Stimulated activated CD8-positive, alpha-beta memory T cell treated with anti-CD3 and anti-CD28 coated beads, Interleukin-2, amount 100 ng/mL, for 1 hour (primary cell): ENCODE measurements at places on chromosomes 5 and 9.

DNA sequence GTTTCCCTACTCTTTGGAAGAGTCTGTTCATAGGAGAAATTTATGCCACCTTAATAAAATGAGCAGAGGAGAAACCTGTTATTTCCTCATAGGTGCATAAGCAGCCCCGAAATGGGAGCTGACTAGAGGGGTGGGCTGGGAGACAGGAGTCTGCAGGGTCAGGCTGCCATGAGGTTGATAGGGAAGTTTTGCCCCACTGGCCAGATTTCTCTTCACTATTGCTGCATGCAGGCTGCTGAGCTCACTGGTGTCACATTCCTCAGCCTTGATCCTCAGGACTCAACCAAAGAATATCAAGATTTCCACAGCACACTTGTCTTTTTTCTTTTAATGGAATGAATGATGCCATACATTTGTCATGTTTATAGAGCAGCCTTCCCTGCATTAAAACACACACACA, 60.7 kb downstream of the BHMT start:
- DNase-seq: no peak

DNA sequence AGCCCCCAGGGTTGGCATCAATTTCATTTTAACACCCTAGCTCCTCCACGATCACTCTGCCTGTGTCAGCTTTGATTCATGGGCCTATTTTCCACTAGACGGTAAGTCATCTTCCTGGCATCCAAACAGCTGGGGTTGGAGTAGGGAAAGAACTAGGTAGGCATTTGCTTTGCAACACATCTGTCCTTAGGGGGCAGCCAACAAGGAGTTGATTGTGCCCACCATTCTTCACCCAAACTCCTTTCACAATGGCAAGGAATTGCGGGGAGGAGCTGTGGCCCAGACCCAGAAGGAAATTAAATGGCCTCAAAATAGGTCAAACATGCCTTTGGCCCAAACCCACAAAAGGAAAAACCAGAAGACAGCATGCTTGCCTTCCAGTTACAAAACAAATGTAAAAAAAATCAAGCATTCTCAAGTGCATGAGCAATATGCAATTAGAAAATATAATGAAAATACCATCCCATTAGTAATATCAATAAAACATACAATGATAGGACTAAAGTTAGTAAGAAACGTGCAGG, 71.8 kb downstream of the NRG2 start:
- no peak for DNase-seq

DNA sequence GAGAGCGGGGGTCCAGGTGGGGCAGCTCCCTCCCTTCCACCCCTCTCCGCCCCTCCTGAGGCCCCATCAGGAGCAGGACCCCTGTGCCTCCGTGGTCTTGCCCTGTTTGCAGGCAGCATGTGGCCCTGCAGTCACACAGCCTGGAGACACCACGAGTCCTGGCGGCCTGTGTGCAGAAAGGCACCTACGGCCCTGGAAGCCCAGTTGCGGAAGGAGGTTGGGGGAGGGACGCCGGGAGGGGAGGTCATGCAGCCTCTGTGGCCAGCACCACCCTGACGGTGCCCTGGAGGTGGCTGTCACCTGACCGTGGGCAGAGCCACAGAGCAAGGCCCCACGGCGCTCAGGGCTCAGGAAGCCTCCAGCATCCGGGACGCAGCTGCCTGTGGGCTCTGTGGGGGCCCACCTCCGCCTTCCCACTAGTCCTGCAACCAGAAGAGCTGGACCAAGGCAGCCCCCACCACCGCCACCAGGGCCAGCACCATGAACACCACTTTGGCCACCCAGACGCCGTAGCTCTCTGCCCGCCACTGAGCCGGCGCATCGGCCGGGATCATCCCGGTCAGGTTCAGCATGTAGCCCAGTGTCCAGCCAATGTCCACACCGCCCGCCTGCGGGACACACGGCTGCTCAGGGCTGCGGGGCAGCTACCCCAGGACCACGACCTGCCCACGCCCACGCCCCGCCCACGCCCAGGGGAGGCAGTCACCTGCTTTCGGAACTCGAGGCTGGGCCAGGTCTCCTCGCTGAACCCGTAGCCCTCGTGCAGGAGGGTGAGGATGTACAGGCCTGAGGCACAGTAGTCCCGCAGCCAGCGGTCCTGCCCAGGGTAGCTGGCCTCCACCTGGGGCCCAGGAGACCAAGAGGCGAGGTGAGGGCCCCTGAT, 6.4 kb downstream of the ENTPD8 start:
- DNase-seq: no peak

- no peak for DNase-seq
Measured at GRCh38 chr5:11420969-11421368, 483.3 kb downstream of the CTNND2 start.

GRCh38 chr9:88988796-88989641, 2.2 kb upstream of the S1PR3 start:
- no peak for DNase-seq

DNA sequence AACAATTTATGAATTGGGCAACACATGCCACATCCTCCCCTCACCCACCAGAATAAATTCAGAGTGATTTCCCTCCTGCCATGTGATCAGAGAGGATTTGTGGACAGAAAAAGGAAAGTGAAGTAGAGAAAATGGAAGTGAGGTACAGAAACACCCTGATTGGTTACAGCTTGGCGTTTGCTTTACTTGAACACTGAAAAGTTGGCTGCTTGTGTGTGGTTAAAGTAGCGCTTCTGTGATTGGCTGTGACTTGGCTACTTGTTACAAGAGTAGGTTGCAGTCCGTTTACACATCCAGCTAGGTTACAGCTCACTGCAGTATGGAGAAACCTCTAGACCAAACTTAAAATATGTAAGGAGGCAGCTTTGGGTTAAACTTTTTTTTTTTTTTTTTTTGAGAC, 205.2 kb upstream of the ZNF608 start:
- no peak for DNase-seq

- DNase-seq: no peak
Measured at GRCh38 chr9:135346438-135347050, 133.0 kb upstream of the PPP1R26 start.

DNA sequence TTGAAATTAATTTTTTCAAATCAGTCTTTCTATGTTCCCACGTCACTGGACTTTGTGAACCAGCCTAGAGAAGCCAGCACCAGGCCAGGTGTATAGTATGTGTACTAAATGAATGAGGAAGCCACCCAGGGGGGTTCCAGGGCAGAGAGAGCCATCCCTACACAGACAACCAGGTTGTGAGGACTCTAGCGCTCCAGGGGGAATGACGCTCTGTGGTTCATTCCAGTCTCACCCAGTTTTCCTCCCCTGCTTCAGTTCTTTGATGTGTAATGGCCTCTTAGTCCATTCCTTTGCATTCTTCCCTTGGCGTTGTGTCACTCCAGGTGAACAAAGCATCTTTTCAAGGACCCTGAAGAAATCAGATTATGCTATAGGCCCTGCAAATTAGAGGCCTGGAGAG, 330.6 kb downstream of the NSG2 start:
- no peak for DNase-seq

GRCh38 chr5:141524604-141525597, 36.0 kb downstream of the PCDHGC5 start:
- no peak for DNase-seq

- peak; percentile 65 for DNase-seq
Measured at GRCh38 chr9:129174102-129174723, 3.8 kb downstream of the IER5L start.

- no peak for DNase-seq
Measured at GRCh38 chr5:102867992-102868662, 113.0 kb downstream of the PAM start.

DNA sequence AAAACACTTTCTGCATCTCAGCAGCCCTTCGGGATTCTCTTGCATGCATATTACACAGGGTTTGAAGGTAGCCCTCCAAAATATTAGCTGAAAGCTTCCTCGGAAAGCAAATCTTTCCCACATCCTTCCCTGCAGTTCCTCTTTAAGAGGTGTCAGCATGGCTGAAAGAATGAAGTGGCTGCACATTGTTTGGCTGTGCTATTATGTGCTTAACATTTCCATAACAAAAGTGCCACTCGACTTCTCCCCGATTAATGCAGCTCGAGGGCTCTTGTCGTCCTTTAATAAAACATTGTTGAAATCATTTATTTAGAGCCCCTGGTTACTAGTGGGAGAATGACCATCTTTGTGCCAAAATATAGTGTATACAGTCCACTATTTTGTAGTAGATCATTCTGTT, 6.5 kb downstream of the GAS1 start:
- DNase-seq: no peak

DNA sequence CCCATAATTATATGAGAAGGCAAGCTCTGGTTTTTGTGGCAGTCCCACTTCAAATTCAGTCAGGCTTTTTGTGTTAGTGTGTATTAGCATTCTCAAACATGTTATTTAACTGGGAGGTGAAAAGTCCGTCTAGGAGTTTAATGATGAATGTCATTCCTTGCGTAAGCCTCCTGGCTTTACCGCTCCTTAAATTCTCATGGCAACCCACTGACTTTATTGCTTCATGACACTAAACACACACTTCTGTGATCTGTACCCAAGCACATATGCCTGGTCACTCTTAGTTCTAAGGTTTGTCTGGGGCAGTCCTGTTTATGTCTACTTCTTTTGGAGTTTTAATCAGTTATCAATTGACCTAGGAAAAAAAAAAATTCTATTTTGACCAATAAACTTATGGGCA, 677.9 kb upstream of the DMAC1 start:
- no peak for DNase-seq

DNA sequence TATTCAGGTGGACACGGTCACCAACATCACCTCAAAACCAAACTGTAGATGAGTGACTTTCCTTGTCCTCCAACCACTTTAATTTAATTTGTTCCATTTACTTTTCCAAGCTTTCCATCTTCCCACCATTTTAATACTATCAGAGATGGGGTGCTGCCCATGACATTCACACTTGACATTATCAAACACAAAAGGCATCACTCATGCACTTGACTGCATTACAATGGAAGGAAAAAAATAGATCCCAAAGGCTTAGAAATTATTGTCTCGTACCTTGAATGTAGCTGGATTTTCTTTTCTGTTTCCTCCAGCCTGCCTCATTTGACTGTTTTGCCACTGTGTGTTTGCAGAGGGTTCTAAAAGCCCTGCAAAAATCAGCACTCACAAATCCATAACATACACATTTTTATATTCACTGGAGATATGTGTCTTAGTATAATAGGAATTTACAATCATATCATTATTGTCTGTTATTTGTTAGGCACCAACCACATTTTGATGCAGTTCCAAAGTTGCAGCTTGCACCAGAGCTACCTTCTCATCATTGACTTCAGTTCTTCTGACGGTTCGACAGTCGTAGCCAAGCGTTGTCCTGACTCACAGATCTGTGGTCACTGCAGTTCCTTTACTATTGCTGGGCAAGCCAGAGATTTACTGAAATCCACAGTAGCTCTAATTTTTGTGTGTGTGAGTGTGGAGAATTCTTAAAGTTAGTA, 712.3 kb upstream of the WWC1 start:
- no peak for DNase-seq

- no peak for DNase-seq
Measured at GRCh38 chr5:61755726-61756222, 423.7 kb downstream of the ZSWIM6 start.

- no peak for DNase-seq
Measured at GRCh38 chr9:115263371-115264075, 145.6 kb upstream of the TNC start.

GRCh38 chr9:92934321-92934720, 13.0 kb upstream of the FGD3 start:
- DNase-seq: no peak

DNA sequence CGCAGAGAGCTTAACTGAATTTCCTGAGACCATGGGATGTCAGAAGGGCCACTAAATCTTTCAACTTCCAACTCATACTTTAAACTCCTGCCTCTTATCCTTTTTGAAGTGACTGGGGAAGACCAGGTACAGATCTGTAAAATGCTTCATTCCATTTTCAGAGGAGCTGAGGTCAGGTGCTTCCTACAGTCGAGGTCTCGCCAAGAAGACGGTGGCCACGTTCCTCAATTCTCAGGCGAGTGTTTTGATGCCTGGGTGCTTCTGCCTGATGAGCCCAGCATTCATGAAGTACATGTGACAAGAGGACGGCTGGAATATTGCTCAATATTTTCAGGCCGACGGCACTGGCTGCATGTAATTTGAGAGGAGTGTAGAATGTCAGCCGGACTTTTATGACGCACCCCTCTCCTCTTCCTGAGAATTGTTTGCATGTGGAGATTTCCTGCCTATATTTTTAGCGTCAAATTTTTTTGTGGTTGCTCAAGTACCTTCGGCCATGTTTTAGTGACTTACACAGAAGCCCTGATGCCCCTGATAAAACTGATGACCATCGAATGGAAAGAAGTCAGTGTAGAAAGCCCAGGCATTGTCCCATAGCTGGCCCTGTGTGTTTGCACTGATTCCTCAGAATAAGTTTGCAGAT, 38.8 kb upstream of the GLRX start:
- DNase-seq: no peak

GRCh38 chr5:172455511-172456061, 1.3 kb upstream of the SH3PXD2B start:
- no peak for DNase-seq

DNA sequence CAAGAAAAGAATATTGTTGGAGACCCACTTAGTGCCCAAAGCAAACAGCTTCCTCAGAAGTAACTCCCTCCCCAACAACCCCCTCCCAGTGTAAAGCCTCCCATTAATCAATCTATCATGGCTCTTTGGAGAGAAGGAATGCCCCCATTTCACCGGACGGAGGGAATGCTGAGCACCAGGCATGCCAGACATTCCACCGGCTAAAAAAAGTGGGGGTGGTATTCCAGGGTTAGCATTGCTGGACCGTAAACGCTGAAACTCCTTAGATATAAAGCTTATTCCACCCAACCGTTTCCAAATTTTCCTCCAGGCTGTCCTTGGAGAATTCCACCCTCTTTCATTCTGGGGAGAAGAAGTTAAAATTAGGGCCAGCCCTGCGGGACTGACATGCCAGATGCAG, 363 bp upstream of the MAMDC2 start:
- no peak for DNase-seq

- no peak for DNase-seq
Measured at GRCh38 chr9:89382026-89382986, 64.0 kb downstream of the SECISBP2 start.

GRCh38 chr9:127877566-127877998, at the start of gene AK1:
TSS of gene AK1 (minus strand) at chr9:127877675. CDS start at chr9:127874617, 3,058 bp downstream.
- DNase-seq: no peak
